ENCODE measurements at places on chromosomes 4 and X. TPM values are rescaled to one million over a fixed set of nuclear protein-coding genes. Genes with fewer than 3 reads are reported as not detected.

Gene SMIM43
- under 0.01 TPM for total RNA-seq

- peak; percentile 38 for DNase-seq
Observed at GRCh38 chr4:72302981-72303704, 265.9 kb downstream of the ADAMTS3 start.

DNA sequence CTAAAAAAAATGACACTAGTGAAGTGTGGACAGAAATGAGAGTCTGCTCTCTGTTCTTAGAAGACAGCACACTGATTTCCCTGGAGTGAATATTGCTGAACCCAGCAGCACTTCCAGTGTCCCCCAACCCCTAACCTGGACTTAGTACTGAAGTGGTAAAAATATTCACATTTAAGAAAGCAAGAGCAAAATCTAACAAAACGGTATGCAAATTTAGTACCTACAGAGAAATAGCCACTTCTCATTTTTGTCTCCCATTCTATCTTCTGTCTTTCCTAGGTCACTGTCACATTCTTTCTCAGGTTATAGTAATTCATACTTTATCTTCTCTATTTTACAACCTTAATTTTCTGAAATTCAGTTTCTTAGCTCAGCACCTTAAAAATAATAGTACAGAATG is 274.7 kb downstream of the CFAP299 start:
- DNase-seq = no peak

- DNase-seq = peak; percentile 59
Observed at GRCh38 chr4:154779362-154779947, 1.6 kb upstream of the RBM46 start.

Gene TCEAL3
- total RNA-seq = 8.4 TPM

DNA sequence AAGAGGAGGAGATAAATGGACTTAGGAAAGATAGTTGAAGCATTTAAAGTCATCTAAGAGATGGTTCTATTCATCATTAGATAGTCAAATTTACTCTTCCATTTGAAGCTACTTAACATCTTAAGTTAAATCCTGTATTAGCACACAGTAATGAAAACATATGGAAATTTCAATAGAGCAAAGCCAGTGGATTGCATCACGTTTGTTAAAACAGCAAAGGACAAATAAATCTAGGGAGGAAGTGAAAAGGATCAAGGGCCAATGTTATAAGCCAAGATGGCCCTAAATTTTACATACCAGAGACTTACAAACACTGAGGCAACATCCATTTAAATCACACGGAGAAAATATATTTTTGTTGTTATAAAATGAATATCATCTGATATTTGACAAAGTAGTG is 602.8 kb downstream of the INPP4B start:
- DNase-seq = no peak

DNA sequence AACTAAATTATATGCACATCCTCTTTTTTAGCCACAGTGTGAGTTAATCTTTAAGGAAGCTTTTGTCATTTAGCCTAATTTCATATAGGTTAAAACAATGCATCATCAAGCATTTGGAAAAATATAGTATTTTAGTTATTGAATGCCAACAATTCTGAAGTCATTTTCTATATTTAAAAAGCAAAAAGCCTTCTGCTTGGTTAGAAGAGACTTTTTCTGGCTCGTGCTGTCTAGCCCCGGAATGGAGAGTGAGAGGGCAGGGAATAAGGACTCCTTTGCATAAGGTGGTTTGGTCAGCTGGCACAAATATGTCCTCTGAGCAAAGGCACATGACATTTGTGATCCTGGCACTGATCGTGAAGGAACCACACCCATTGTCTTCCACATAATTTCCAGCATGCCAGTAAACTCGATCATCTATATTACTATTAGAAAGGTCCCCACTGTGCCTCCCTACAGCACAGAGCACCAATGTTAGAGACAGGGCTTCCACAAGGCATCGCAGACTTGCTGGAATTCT is 393.7 kb upstream of the INTU start:
- no peak for DNase-seq

- no peak for DNase-seq
Observed at GRCh38 chr4:17010426-17011087, 112.1 kb upstream of the LDB2 start.

Gene FAT4
- 2.1 TPM for total RNA-seq

Gene IQCM
- total RNA-seq = not detected

DNA sequence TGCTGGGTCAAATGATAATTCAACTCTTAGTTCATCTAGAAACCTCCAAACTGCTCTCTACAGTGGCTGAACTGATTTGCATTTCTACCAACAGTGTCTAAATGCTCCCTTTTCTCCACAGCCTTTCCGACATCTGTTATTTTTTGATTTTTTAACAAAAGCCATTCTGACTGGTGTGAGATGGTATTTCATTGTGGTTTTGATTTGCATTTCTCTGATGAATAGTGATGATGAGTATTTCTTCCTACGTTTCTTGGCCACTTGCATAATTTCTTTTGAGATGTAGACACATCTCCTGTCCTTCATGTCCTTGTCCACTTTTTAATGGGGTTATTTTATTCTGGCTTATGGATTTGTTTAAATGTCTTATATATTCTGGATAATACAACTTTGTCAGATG is 298.2 kb upstream of the ARSJ start:
- DNase-seq = peak; percentile 25

DNA sequence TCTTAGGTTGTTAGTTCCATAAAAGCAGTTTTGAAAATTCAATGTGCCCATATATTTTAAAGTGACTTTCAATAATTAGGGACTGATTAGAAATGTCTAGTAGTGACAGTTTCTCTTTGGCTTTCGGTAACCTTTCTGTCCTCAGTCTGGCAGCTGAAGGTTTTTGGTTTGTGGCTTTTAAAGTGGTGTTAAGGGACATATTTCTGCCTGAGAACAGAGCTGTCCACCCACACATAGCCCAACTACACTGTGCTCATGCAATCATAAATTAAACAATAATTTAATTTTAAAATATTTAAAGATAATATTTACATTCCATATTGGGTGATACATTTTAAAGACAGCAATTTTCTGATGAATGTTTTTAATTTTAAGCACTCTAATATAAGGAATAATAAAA is 335.0 kb upstream of the TENM3 start:
- no peak for DNase-seq

- no peak for DNase-seq
Observed at GRCh38 chr4:4873203-4873602, 13.7 kb downstream of the MSX1 start.

Gene SPANXA2
- not detected for total RNA-seq

Gene SSX4
- total RNA-seq = not detected

GRCh38 chr4:101782546-101782945 is 8.0 kb upstream of the BANK1 start:
- DNase-seq = peak; percentile 29

- DNase-seq = peak; percentile 54
Observed at GRCh38 chr4:102625232-102625930, 124.2 kb downstream of the NFKB1 start.

Gene GATA1
- total RNA-seq = not detected

Gene NPY1R
- 0.26 TPM for total RNA-seq

DNA sequence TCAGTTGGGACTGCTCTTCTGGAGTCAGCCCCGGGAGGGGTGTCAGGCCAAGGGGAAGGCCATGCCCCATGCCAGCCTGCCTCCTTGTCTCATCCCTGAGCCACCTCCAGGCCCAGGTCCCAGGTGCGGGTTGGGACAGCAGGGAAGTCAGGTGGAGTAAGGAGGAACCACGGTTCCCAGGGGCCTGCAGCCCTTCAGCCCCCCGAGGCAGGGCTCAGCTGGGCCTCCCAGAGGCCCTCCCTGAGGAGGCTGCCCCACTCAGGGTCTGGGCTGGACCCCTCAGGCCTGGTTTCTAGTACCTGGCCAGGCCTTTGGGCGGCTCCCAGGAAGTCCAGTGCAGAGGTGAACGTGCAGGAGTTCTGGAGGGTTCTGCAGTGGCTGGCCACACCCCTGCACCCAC is 23.4 kb upstream of the FGFR3 start:
- DNase-seq = no peak

- DNase-seq = peak; percentile 48
Observed at GRCh38 chr4:68373513-68373912, 23.6 kb upstream of the YTHDC1 start.

DNA sequence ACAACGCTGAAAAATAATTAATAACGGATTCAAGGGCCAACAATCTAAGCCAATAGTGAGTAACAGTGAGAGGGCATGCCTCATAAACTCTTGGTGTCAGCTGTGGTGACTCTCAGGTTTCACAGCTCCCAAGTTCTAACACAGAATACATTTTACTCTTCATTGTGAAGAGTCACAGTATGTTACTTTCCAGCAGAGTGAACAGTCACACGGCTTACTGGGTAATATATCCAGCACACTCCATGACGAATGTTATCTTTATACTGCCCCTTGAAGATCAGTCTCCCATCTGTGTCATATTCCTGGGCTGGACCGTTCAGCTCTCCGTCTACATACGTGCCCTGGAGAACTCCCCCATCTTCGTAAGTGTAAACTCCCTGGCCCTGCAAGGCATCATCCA is 23.1 kb downstream of the SETD7 start:
- no peak for DNase-seq

Gene ERAS
- not detected for total RNA-seq

- peak; percentile 39 for DNase-seq
Observed at GRCh38 chr4:44086753-44087152, 361.9 kb downstream of the KCTD8 start.

Gene ACE2
- not detected for total RNA-seq

GRCh38 chr4:73223258-73223650 is 35.3 kb downstream of the ANKRD17 start:
- DNase-seq = no peak

GRCh38 chr4:88275516-88275915 is 8.8 kb downstream of the PPM1K start:
- no peak for DNase-seq

Gene MPP1
- 2.2 TPM for total RNA-seq

DNA sequence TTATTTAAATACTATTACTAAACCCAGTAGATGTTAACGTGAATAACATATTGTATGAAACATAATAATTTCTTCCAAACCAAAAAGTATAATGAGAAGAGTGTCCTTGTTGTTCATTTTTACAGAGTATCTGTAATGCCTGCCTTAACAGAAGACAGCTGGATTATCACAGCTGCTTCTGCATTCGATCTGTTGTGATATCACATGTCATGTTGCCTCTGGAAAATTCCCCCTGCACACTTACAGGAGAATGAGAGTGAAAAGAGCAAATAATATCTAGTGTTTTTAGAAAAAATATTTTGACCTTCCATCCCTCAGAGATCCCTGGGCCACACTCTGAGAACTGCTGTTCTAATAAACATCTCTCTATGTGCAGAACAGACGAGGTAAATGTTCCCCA is 240.1 kb upstream of the NOCT start:
- no peak for DNase-seq

DNA sequence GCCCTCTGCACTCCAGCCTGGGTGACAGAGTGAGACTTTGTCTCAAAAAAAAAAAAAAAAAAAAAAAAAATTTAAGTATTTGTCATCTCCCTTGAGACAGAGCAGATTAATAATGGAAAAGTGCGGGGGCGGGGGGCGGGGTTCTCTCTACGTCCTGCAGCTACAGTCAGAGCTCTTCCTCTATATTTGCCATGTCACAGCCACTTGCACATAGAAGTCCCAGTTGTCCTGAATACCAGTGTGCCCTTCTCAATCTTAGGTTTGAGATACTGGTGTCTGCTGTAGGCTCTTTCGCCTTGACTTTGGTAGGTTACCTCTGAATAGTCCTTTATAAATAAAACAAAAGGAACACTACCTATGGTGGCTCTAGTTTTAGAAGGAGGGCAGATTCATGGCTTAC is 237.8 kb upstream of the PGRMC2 start:
- DNase-seq = peak; percentile 32

GRCh38 chr4:2412534-2412884 is 5.9 kb downstream of the ZFYVE28 start:
- no peak for DNase-seq

Gene SLC10A3
- 7.4 TPM for total RNA-seq

GRCh38 chr4:78779280-78779679 is 3.1 kb downstream of the BMP2K start:
- DNase-seq = peak; percentile 58

DNA sequence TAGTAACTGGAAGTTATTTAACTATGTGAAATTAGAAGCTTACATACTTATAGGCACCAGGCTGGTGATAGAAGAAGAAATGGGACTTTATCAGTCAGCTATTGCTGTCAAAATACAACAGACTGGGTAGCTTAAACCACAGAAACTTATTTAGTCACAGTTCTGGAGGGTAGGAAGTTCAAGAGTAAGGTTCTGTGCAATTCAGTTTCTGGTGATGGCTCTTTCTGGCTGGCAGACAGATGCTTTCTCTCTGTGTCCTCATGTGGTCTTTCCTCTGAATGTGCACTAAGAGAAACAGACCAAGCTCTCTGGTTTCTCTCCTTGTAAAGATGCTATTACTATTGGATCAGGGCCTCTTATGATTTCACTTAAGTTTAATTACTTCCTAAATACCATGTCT is 92.1 kb upstream of the ANKRD50 start:
- no peak for DNase-seq

DNA sequence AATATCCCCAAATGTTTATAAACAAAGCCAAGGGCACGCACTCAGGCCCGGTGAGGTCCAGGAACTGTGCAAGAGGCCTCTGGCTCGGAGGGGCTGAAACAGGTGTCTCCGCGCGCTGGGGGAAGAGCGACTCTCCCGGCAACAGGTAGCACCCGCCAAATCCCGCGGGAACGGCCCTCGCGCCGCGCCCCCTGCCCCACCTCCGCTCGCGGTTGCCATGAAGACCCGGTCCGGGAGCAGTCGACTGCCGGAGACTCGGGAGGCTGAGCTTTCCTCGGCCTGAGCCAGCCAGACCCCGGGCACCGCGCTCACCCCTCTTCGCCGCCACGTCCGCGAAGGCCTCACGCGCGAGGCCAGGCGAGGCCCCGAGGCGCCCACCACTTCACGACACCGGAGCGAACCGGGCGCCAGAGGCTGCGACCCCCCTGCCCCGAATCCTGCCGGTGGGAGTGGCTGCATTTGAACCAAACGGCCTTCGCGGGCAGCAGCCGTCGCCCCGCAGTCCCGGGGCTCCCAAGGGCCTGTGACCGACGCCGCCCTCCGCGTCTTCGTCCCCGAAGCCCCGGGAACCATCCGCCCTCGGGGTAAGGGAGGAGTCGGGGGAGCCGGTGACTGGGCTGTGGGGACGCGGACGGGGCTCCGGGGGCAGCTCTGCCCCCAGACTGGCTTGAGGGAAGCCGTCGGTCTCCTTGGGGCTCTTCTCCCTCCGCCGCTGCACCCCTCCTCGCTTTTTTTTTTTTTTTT is at the start of gene NSUN7:
Gene NSUN7, plus strand, starts transcription at position 239 of the 744 bp plus-strand sequence. CDS start 739 bp downstream, outside the sequence.
- peak; percentile 11 for DNase-seq

DNA sequence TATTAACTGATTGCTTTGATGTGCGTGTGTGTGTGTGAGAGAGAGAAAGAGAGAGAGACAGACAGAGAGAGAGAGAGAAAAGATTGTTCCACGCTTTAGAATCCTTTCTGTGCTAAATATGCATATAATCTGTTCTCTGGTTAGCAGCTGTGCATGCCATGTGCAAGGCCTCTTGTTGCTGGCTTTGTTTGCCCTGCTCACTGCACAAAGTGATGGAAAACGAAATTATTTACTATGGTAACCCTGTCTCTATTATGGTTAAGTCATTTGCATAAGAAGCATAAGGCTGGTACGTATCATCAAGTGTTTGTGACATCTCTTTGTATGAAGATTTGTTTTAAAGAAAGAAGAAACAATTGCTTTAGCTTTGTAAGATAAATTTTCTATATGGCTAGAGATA is 190.2 kb upstream of the POF1B start:
- DNase-seq = no peak

GRCh38 chrX:25144043-25144940 is 128.5 kb upstream of the ARX start:
- peak; percentile 22 for DNase-seq

GRCh38 chrX:48794911-48795515 is 6.9 kb upstream of the HDAC6 start:
- DNase-seq = peak; percentile 52

Measured in bronchial epithelial cell (primary cell).